ENCODE measurements at places on chromosomes 5 and 9.

DNA sequence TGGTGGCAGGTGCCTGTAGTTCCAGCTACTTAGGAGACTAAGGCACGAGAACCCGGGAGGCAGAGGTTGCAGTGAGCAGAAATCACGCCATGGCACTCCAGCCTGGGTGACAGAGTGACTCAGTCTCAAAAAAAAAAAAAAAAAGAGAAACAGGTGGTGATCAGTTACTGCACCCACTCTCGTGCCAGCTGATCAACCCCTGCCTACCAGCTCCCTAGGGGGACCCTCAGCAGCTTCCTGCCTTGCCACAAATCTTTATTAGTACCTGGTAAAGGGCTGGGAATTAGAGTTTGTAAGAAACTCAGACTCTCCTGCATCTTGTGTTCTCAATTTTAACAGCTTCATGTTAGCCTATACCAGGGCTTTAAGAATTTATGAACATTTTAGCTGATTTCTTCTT is 914.9 kb downstream of the EFNA5 start:
- DNase-seq = no peak

GRCh38 chr5:1239505-1240251 is 14.5 kb downstream of the SLC6A18 start:
- DNase-seq = no peak

GRCh38 chr5:33852319-33852718 is 39.5 kb downstream of the ADAMTS12 start:
- no peak for DNase-seq

- DNase-seq = no peak
These were observed 12.0 kb downstream of the FOXD1 start for GRCh38 chr5:73436535-73437100.

DNA sequence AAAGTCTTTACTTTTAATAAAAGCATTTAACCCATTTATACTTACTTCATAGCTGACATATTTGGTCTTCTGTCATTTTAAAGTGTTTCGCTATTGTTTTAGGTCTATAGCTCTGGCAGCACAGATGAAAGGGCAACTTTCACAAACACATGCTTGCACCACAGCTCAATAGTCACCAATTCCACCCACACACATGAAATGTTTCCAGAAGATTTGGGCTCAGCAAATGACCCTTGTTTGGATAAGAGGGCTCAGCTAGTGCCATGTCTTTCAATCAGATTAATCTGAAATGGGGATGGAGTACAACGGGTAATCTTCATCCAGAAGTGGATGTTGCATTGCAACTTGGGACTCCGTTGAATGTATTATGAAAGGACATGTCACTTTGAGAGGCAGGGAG is 176.0 kb downstream of the FGF18 start:
- no peak for DNase-seq

GRCh38 chr9:15249042-15249818 is 57.8 kb downstream of the TTC39B start:
- DNase-seq = no peak

GRCh38 chr5:58348996-58349728 is 110.7 kb downstream of the PLK2 start:
- no peak for DNase-seq

- no peak for DNase-seq
These were observed 173.0 kb downstream of the GIN1 start for GRCh38 chr5:102946971-102947370.

- DNase-seq = no peak
These were observed 198.1 kb downstream of the GADD45G start for GRCh38 chr9:89802781-89803355.

GRCh38 chr5:72093217-72093616 is 14.1 kb upstream of the MAP1B start:
- DNase-seq = no peak

- peak; percentile 28 for DNase-seq
These were observed 36.7 kb downstream of the SARDH start for GRCh38 chr9:133701321-133701980.

DNA sequence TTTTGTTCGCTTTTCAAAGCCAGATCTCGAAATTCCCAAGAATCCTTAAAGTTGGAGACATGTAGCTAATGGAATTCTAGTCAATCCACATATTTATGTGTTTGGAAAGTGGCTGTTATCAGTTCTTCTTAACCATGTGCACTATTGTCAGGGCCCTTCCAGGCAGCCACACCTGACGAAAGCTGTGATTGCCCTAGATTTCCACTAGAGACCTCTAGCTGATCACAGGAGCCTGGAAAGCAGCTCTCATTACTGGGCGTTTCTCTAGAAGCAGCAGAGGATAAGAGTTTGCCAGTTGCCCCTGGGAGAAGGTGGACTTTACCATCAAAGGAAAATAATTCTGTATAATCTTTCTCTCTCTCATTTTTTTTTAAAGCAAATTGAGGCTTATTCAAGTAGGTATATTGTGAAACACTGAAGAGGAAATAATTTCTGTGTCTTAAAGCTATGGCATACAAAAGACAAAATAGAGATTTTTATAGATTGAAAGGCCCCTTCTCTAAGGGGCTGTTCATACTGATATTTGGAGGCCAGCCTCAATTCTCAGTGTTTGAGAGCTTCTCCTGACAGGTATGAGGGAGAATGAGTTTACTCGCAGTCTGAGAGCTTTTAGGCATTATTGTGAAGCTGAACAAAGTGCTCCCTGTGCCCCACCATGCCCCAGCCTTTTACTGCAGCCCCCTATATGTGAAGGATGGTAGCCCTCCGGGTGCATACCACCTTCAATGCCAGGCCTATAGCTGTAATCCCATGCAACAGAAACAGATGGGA is 405.4 kb upstream of the ACTBL2 start:
- DNase-seq = no peak

- DNase-seq = no peak
These were observed 2222.7 kb upstream of the WWC1 start for GRCh38 chr5:166068547-166069335.
